Mucosa of gallbladder (tissue), 1 donor: ENCODE measurements at places on chromosomes 4 and X.

- DNase-seq, result no peak
Measured at GRCh38 chr4:10184041-10184440, 67.4 kb upstream of the WDR1 start.

DNA sequence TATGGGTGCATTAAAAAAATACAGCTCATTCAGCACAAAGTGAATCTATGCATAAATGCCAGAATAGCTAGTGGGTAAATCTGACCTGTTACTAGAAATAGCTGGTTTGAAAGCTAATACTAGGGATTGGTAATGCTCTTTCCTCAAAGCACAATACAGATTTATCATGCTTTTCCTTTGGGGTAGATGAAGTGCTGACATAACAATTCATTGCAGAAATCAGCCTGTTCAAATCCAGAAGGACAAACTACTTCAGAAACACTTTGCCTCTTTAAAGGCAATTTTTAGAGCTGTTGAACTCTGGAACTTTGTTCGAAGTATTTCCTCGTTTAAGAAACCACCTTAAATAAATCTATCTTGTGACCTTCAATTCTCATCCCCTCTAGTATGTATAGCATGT lies 957.9 kb downstream of the ARAP2 start:
- no peak for DNase-seq

- DNase-seq, result no peak
Measured at GRCh38 chr4:15755321-15756155, 22.6 kb upstream of the CD38 start.

- no peak for DNase-seq
Measured at GRCh38 chr4:167906851-167907250, 185.5 kb upstream of the ANXA10 start.

DNA sequence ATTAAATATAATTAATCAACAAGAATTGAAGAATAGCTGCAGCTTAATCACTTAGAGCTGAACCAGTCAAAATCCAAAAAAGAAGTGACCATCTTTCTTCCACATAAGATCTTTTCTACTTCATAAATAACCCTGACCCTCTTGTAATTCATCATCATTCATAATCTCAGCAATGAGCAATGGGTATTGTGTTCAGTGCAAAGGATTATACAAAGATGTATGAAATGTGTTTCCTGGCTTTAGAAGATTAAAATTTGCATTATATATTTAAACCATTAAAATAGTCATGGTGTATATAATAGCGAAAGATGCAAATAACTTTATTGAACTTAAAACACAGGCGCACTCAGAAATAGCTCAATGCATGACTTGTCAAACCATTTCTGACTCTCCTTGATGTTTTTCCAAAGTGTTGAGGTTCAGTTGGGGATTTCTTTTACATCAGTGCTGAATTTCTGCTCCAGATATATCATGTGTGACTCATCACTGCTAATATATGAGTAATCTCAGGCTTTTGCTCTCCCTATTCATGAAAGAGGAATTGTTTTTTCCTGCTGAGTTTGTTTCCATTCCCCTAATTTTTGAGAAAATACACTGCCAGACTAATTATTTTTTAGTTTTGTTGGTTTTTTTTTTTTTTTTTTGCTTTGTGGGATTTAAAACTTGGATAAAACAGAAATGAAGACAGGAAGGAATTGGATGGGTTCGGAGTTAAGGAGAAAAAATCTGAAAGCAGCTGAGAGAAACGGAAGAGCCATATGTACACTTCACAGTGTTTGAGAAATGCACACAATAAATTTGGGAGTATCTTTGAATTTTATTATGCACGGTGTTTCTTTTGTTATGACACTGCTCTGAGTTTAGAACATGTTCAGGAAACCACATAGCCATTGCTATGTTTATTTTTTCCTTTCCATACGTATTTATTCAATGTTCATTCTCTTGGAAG lies 290.1 kb upstream of the PCDH7 start:
- no peak for DNase-seq

GRCh38 chr4:110636171-110636679 lies 13.3 kb upstream of the PITX2 start:
- no peak for DNase-seq

DNA sequence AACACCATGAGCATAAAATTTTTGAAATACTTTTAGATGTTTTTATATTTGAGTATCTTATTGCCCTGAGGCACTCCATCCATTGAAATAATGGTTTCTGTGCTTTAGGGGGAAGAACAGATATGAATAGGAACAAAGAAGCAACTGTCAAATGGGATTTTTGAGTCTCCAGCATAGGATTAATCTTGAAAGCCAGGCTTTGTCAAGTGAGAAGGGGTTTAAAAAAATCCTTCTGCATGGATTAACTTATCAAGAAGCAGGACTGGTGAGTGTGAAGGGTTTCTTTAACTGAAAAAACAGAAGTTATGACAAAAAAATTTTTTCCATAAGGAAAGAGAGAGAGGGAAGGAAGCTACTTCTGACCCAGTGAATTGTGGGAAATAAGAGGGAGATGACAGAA lies 7.6 kb upstream of the NUDT9 start:
- no peak for DNase-seq

DNA sequence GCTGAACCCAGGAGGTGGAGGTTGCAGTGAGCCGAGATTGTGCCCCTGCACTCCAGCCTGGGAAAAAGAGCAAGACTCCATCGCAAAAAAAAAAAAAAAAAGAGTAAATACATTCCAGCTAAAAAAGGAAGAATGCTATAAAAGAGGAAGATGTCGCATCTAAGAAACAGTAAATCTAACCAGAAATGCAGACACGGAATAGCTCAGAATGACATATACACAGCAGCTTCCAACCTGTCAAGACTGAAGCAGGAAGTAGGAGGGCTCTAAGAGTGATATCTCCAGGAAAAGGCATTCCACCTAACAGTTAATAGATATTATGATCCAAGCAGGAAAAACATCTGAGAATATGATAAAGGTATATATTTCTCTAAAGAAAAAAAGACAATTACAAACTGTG lies 16.0 kb downstream of the CLOCK start:
- no peak for DNase-seq

DNA sequence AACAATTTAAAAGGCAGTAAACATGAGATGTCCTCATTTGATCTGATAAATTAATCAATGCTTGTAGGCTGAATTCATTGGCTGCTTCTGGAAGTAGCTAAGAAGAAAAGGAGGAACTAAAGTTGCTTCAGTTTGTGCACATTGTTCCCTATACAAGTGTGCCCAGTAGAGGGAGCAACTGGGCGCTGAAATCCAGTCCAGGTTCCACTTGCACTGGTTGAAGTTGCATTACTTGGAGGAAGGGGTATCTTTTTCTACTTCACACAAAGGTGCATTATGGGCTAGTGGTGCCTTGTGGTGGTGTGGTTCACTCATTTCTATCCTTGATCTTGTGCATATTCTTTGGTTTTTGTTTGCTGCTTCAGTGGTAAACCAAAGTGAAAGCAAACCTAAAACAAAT lies 67.9 kb upstream of the SOX3 start:
- peak; percentile 37 for DNase-seq

- no peak for DNase-seq
Measured at GRCh38 chr4:123304151-123304964, 92.2 kb upstream of the SPRY1 start.

- DNase-seq, result no peak
Measured at GRCh38 chr4:87227751-87228151, 7.3 kb upstream of the KLHL8 start.

DNA sequence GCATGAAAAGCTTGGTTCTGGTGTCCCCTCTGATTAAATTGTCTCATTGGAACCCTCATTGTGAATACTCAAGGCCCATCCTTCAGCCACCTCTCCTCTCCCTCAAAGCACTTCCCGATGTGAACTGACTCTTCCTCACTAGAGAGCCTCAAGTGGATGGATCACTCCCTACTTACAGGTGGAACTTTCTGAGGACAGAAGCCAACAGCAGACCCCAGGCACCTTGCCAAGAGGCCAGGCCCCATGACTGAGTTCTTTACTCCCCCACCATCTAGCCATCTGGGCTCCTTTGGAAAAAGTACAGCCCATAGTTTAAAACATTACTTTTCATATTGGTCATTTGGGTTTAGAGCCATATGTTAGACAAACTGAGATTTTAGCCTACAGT lies 224.1 kb downstream of the SHROOM3 start:
- DNase-seq, result no peak

GRCh38 chr4:94577136-94577535 lies 125.4 kb downstream of the PDLIM5 start:
- DNase-seq, result peak; percentile 32

- no peak for DNase-seq
Measured at GRCh38 chrX:116490104-116490503, 27.3 kb upstream of the CT83 start.

- DNase-seq, result no peak
Measured at GRCh38 chr4:59339631-59340030, 1860.5 kb upstream of the ADGRL3 start.

- no peak for DNase-seq
Measured at GRCh38 chr4:158521484-158522088, at the start of gene RXFP1. Gene RXFP1 (plus strand): TSS chr4:158521882. CDS start chr4:158521977, 95 bp downstream.

DNA sequence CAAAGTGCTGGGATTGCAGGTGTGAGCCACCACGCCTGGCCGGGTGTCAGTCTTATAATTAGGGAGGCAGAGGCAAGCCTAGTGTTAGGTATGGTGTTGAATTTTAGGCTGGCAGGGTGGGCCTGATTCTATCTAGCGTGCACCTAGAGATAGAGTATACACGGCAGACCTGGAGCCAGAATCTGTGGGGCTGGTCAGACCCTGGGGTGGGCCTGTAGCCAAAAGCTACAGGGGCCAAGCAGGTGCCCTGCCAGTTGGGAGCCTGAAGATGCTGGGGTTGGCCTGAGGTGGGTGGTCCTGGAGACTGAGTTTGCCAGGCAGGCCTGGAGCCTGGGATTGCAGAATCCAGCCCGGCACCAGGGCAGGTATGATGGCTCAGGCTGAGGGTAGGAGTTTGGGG lies 1580.3 kb downstream of the ARAP2 start:
- DNase-seq, result no peak

DNA sequence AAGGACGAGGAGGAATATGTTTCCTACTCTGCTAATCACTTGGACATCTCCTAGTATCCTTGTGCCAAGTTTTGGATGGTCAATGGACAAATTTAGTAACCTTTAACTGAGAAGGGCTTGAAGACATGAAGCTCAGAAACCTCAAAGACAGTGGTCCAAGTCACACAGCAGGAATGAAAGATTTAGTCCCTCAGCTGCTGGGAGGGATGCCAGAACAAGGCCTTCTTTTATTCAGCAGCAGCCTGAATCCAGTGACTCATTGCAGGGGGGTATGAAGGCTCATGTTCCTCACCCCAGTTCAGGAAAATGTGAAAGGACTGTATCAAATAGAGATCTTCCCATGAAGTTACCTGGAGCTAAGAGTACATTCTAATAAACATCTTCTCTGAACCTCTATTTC lies 214.9 kb upstream of the UGT8 start:
- DNase-seq, result no peak

- DNase-seq, result no peak
Measured at GRCh38 chrX:20111271-20111670, 5.4 kb downstream of the MAP7D2 start.

- no peak for DNase-seq
Measured at GRCh38 chr4:41077628-41078027, 136.7 kb downstream of the APBB2 start.

- DNase-seq, result no peak
Measured at GRCh38 chr4:52883183-52883621, 21.1 kb downstream of the RASL11B start.

DNA sequence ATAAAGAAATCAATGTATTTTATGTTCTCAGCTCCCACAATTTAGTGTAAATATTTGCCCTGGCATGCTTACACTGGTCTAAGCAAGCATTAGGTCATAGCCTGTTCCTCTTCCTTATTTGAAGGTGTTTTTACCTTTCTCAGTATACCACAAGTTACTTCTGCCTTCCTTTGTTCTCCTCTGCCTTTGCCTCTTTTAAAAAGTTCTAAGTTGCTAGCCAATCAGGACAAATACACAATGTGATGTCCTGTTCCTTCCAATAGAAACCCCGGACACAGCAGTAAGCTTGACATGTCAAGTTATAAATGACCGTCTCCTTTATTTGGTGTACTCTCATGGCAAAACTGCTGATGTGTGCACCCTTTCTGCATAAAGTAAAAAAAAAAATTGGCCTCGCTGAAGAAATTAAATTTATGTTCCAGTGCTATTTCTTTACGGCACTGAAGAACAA lies 49.4 kb downstream of the UGT2B10 start:
- peak; percentile 22 for DNase-seq

- no peak for DNase-seq
Measured at GRCh38 chrX:79412972-79413371, 45.8 kb upstream of the ITM2A start.

- no peak for DNase-seq
Measured at GRCh38 chr4:65242156-65242846, 428.0 kb downstream of the EPHA5 start.

DNA sequence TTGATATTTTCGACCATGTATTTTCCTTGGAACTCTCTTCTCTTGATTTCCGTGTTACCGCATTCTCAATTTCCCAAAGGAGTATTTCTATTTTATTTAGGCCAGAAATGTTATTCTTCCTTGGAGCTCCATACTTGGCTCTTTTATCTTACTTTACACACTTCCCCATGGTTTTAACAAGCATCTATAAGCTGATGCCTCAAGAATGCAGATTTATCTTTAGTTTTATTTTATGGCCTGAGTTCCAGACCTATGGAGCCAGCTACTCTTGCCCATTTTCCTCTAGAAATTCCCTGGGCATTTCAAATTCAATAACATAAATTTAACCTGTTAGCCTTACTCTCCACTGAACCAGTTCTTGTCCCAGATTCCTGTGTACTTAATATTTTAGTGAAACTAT lies 43.7 kb downstream of the SULT1E1 start:
- no peak for DNase-seq

DNA sequence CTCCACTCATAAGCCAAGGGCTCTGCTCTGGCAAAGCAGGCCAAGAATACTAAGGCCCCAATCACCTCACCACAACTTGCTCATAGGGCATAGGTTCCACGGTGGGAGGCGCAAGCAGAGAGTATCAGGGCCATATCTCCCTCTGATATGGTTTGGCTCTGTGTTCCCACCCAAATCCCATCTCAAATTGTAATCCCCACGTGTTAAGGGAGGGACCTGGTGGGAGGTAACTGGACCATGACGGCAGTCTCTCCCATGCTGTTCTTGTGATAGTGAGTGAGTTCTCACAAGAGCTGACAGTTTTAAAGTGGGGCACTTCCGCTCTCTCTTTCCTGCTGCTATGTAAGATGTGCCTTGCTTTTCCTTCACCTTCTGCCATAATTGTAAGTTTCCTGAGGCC lies 88.7 kb downstream of the SHROOM4 start:
- DNase-seq, result no peak
